ENCODE measurements at places on chromosomes 1 and 21. TPM values are rescaled to one million over a fixed set of nuclear protein-coding genes. Genes with fewer than 3 reads are reported as not detected.

GRCh38 chr1:154886281-154887015 is 16.4 kb upstream of the KCNN3 start:
- no peak for DNase-seq

- no peak for DNase-seq
These were observed 83.8 kb downstream of the STUM start for GRCh38 chr1:226632169-226632879.

DNA sequence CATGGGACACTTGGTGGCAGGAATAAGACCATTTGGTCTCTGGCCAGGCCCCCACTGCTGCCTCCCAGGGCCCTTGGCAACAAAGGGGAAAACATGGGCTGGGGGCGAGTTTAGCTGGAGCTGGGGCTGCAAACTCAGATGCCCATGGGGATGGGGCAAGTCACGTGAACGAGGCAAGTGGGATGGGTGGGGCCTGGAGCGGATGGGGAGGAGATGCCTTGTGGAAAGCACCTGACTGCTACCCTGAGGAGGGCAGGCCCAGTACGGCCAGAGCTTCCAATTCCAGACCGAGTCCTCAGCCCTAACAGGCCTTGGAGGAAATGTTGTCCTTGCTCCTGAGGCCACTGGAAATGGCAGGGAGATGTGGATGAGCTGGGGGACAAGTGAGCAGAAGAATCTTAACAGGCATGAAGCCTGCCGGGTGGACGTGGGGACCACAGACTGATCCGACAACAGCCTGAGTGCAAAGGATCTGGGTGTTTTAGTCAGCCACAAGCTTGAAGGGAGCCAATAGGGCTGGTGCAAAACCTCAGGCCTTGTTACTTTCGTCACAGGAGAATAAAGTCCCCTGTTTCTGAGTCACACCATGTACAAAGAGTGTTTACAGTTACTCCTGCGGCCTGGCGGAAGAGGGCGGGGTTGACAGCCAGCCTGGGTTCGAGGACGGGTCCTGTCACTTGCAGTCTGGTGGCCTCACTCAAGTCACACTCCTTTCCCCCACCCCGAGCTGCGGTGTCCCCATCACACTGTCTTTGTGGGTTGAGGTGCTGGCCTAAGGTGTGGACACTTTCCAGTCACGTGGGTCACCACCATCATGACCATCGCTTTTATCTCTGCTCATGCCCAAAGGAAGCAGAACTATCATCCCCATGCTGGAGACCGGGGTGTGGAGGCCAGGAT is 19.1 kb downstream of the RUNX3 start:
- peak; percentile 95 for DNase-seq

DNA sequence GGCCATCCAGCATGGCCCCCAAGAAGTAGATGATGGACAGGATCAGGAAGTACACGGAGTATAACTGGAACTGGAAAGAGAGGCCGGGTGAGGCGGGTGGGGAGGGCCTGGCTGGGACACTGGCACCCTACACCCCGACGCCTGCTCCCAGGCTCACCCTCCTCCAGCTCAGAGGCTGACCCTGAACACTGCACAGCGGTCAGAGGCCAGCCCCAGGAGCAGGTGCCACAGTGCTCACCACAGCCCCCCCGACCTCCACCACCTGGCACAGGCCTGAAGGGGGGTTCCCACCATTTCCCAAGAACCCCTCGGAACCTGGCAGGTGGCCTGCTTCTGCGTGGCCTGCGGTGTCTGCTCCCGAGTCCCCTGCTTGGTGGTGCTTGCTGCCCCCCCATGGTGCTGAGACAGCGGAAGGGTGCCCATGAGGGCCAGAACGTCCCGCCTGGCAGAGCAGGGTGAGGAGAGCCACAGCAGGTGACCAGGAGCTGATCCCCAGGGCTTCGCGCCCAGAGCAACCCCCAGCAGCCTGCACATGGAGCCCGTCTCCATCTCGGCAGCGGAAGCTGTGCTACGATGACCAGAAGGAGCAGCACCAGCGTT is 26.1 kb downstream of the SLC19A1 start:
- DNase-seq, result no peak

Gene GNG4
- 9.0 TPM for total RNA-seq

Data from H4 (cell line).